NCI-H1092 (cell line): ENCODE measurements at places on chromosomes 11 and 22.
A peak's percentile ranks its signal among the peaks of the same experiment; 100 is the strongest.

- no peak for DNase-seq
Measured at GRCh38 chr11:18264677-18265555, 1.1 kb upstream of the SAA1 start.

DNA sequence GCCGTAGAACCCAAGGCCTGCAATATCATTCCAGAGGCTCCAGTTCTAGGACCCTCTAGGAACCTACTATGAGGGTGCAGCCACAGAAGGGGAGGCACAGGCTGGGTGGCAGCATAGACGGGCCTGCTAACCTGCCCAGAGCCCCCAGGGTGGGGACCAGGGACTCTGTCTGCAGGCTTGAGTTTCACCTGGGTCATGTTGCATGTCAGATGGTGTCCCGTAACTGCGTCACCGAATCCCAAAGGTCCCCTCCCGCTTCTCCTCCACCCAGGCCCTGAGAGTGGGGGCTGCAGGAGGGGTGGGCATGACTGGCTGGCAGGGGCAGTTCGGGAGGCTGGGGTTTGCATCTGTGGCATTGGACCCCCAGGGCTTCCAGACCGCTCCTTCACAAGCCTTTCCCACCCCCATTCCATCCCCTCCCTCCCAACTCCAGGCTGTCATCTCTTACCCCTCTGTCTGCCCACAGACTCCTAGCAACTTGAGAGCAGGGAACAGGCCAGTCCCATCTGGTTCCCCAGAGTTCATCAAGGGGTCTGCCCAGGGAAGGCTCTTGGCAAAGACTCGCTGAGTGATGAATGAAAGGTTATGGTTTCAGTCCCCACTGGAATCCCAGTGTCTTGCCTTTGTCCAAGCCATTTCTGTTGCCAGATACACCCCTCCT, 16.3 kb downstream of the MYO7A start:
- no peak for DNase-seq

GRCh38 chr11:66292543-66293332, 1.0 kb downstream of the TMEM151A start:
- DNase-seq, result no peak

- DNase-seq, result peak; percentile 54
Measured at GRCh38 chr11:119643212-119643875, 85.7 kb downstream of the NECTIN1 start.

- no peak for DNase-seq
Measured at GRCh38 chr11:996681-997080, 39.8 kb downstream of the MUC6 start.

DNA sequence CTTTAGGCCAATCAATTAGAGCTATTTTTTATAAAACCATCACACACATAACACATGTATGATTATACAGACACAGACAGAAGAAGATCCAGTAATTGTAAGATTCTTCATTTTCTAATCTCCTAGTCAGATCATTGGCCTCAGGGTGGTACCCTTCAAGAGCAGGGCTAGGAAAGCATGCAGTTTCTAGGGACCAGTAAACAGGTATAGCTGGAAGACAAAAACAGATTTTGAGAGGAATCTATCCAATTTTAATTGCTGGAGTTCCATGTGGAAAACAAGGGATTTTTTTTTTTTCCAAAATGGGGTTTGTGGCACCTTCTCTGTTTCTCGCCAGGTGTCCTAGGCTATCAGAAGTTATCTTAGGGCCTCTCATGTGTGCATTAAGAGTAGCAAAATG, 29.6 kb downstream of the METTL15 start:
- DNase-seq, result no peak

- DNase-seq, result no peak
Measured at GRCh38 chr11:84261707-84262106, 975.5 kb upstream of the CCDC90B start.

DNA sequence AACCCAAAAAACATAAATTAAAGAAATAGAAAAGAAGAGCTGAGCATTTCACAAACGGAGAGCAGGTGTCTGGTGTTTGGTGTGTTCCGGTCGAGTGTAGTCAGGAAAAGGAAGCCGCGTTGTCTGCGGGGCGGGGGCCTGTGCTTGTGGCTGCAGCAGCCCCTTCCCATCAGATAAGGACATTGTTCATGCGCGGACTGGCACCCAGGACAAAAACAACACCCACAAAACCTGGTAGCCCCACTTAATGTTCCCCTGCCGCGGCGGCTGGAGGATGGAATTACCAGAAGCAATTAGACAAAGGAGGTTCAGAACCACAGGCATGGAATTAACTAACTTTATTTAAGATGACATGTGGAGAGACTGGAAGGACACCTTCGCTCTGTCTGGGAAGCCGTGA, 29.9 kb downstream of the KRTAP5-5 start:
- no peak for DNase-seq

DNA sequence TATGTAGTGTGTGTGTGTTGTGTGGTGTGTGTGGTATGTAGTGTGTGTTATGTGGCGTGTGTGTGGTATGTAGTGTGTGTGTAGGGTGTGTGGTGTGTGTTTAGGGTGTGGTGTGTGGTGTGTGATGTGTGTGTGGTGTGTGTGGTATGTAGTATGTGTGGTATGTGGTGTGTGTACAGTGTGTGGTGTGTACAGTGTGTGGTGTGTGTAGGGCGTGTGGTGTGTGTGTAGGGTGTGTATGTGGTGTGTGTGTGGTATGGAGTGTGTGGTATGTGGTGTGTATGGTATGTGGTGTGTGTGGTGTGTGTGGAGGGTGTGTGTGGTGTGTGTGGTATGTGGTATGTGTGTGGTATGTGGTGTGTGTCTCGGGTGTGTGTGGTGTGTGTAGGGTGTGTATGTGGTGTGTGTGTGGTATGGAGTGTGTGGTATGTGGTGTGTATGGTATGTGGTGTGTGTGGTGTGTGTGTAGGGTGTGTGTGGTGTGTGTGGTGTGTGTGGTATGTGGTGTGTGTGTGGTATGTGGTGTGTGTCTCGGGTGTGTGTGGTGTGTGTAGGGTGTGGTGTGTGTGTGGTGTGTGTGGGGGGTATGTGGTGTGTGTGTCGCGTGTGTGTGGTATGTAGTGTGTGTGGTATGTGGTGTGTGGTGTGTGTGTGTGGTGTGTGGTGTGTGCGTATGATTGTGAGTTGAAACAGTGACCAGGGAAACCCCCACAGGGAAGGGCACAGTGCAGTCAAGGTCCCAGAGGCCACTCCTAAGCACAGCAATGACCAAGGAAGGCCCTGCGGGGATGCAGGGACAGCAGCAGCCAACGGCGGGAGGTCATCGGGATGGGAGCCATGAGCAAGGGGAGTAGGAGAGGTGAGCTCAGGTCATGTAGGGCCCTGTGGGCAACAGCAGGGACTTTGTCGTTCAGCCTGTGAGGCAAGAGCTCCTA, 2.9 kb upstream of the PPP6R2 start:
- no peak for DNase-seq

GRCh38 chr11:67539550-67539949, 16.3 kb upstream of the CABP2 start:
- DNase-seq, result no peak

- DNase-seq, result no peak
Measured at GRCh38 chr11:83326326-83326725, 40.2 kb upstream of the CCDC90B start.

DNA sequence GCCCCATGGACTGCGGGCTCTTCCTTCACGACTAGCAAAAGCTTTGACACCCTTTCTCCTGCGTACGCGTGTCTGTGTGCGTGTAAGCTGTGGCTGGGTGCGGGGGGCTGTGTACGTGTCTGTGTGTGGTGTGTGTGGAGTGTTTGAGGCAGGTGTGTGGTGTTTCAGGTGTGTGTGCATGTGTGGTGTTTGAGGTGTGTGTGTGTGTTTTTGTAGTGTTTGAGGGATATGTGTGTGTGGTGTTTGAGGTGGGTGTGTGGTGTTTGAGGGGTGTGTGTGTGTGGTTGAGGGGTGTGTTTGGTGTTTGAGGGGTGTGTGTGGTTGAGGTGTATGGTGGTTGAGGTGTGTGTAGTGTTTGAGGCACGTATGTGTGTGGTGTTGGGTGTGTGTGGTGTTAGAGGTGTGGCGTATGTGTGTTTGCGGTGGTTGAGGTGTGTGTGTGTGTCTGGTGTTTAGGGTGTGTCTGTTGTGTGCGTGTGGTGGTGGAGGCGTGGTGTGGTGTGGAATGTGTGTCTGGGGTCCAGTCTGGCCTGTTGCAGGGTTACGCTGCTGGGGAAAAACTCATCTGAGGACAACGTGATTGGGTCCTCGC, 687 bp upstream of the ARSA start:
- DNase-seq, result no peak

DNA sequence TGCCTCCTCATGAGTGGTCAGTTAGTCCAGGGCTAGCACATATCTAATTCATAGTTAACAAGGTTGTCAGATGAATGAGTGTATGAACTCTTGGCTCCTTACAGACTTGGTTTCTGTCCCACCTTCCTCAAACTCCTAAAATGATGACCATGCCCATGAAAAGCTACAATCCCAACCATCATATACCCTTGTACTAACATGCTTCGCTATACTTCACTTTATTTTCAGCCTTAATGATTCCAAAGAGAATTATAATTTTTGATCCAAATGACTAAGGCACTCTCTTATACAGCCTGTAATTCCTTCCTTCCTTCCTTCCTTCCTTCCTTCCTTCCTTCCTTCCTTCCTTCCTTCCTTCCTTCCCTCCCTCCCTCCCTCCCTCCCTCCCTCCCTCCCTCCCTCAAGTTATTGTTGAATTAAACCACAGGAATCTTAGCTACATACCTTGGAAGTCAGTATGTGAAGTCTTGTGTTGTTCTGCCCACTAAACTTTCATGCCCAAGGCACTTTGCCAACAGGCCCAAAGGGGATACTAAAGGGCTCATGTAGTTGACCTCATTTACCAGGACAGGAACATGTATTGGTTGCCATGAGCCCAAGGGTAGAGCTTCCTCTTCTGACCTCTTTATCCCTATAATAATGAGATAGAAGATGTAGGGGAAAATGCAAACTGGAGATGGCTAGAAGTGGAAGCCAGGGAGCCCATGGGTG, 37.4 kb downstream of the CALCA start:
- DNase-seq, result no peak

DNA sequence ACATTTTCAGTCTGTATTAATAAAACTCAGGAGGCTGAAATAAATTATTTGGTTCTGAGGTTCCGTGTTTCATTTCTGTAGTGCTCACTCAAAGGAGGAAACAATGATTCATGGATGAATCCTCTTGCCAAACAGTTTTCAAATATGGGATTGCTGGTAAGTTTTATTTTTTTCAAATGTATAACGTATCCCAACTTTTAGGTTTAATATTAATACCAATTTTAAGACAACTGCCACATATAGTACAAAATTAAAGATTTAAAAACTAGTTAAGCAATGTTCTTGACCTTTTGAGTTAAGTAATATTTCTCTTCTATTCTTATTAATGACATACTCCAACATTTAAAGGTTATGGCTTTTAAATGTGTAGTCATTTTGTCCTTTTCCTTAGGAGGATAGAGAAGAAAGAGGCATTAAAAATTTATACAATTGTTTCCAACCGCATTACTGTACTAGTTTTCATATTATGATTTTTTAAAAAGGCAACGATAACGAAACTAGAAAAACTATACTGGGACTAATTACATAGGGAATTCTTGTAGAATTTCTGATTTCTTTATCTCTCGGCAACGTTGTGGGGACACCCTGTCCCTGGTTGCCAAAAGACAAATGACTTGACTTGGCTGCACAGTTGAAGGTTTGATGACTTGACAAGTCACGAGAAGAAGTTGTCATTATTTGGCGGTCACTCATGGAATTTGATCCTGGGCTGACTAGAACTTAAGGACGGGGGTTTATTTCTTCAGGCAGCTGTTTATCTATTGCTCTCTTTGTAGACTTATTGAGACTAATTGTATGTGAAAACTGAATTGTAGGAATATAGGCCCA, 69.1 kb upstream of the ADSL start:
- DNase-seq, result no peak

GRCh38 chr11:36333897-36334296, 37.8 kb downstream of the PRR5L start:
- no peak for DNase-seq

DNA sequence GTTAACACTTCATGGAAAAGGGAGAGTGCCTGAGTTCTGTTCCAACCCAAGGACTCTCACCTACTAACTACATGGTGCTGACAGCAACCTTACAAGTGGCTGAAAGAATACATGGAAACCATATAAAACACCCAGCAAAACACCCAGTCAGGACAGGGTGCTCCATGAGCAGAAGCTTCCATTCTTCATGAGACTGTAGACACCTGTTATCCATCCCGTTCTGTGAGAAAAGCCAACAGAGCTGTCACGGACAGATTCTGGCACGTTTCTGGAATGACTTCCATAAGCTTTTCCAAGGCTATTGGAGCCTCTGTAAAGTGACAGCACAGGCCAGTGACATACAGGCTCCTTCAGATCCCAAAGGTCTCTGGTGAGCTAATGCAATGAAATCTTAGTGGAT, 23.2 kb downstream of the PRR14L start:
- no peak for DNase-seq

DNA sequence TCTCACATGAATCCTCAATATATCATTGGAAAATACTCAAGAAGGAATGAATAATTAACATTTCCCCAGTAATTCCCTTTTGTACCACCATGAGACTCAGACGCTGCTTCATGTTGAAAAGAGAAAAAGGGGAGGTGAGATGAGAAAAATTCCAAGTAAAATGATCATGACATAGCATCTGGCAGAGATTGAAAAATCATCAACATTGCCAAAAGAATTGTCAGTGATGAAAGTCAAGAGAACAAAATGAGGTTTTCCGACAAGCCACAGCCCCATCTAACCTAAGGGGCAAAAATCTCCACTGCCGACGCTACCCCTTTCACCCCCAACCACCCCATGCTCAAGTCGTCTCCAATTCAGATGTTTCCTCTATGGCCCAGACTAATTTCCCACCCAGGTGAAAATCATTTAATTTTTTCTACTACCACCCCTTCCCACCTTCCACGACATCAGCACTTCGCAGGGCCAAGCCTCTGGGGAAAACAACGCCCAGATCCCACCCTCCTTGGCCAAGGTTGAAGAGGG, 1.2 kb downstream of the RAB6A start:
- DNase-seq, result no peak

GRCh38 chr11:131744847-131745246, 374.4 kb downstream of the NTM start:
- DNase-seq, result no peak

DNA sequence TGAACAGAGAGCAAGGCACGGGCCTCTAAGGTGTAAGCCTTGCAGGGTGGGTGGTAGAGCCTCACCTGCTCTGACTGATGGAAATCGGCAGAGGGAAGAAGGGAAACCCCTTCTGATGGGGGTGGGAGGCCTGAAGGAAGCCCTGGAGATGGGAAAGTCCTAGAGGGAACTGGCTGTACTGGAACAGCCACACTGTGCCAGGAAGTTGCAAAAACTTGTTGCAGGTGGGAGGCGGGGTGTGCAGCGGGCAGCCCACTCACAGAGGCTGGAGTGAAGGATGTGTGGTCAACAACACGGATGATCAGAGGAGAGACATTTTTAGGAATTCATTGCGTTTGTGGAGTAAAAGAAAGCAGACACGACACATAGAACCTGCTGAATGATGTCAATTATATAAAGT, 91.3 kb downstream of the ZC3H12C start:
- DNase-seq, result no peak

GRCh38 chr22:40198733-40199132, 21.0 kb downstream of the TNRC6B start:
- DNase-seq, result no peak

GRCh38 chr11:125591649-125592304, 875 bp upstream of the STT3A start:
- DNase-seq, result peak; percentile 51
